ENCODE measurements at places on chromosomes 5 and 9.

GRCh38 chr5:30832519-30832918 is 361.0 kb upstream of the CDH6 start:
- DNase-seq, result no peak

DNA sequence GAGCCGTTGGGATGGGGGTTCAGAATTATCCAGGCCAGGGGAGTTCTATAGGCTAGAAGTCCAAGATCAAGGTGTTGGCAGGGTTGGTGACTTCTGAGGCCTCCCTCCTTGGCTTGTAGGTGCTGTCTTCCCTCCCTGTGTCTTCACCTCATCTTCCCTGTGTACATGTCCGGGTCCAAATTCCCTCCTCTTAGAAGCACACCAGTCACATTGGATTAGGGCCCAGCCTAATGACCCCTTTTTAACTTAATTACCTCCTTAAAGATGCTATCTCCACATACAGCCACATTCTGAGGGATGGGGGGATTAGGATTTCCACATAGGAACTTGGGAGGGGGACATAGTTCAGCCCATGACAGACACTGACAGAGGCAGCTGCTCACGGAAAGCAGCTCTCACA is 12.1 kb downstream of the LRSAM1 start:
- no peak for DNase-seq

GRCh38 chr9:81682797-81683196 is 6.5 kb downstream of the TLE1 start:
- DNase-seq, result no peak

- no peak for DNase-seq
Observed at GRCh38 chr5:158142156-158142555, 283.2 kb upstream of the CLINT1 start.

GRCh38 chr5:54638106-54638505 is 120.5 kb downstream of the SNX18 start:
- DNase-seq, result no peak

DNA sequence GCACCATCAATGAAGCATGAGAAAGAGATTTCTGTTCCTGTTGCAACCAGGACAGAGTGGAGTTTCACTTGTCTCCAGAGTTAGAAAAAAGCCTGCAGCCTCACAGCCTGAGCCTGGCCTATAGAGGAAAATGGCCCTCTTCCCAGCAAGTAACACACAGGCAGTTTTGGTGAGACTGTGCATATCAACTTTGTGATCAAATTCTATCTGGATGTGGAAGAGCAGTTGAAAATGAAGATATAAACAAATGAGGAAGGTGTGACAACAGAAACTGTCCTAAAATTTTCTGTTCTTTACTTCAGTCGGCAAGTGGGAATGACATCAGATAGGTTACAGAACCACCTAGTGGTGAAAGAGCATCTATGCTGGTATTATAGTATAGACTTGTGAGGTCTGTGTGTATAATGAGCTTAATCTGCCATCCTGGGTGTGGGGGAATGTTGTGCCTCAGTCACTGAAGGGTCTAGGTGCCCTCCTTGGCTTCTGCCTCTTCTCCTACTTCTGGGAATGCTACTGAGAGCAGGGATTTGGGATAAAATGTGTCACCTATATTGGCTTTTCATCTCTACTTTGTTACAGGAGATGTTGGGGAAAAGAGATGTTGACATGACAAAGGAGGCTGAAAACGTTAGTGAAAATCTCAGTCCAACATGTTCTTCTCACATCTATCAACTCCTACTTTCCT is 28.2 kb downstream of the YIPF5 start:
- no peak for DNase-seq

GRCh38 chr9:13933268-13933656 is 380.7 kb downstream of the NFIB start:
- no peak for DNase-seq

- DNase-seq, result no peak
Observed at GRCh38 chr5:154916874-154917273, 21.1 kb downstream of the GEMIN5 start.

- no peak for DNase-seq
Observed at GRCh38 chr5:72687288-72687687, 129.2 kb upstream of the TNPO1 start.

- no peak for DNase-seq
Observed at GRCh38 chr9:98702835-98703380, 5.8 kb downstream of the GABBR2 start.

DNA sequence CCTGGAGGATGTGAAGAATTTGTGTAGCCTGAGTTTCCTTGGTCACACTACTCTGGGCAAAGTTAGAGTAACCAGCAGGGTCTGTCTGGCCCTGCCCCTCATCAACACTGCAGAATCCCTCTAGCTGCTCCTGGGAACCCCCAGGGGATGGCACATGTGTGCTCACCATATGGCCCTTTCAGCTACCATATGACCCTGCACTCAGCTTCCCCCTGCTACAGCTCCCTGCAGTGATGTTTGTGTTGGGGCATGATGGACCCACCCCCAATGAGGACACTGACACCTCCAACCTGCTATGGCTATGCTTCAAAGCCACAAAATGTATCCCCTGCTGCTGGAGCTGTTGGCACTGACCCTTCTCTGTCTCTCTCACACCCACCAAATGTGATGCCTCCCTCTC is 152.7 kb downstream of the SNX18 start:
- DNase-seq, result no peak

- DNase-seq, result no peak
Observed at GRCh38 chr9:87008667-87009066, 61.4 kb upstream of the GAS1 start.

GRCh38 chr5:15384581-15384980 is 115.4 kb upstream of the FBXL7 start:
- DNase-seq, result no peak

GRCh38 chr5:122110987-122111386 is 18.4 kb upstream of the ZNF474 start:
- no peak for DNase-seq

Data from amygdala (tissue), 56 donors.